Psoas muscle (tissue), 8 donors: ENCODE measurements at places on chromosomes 12 and 14.

DNA sequence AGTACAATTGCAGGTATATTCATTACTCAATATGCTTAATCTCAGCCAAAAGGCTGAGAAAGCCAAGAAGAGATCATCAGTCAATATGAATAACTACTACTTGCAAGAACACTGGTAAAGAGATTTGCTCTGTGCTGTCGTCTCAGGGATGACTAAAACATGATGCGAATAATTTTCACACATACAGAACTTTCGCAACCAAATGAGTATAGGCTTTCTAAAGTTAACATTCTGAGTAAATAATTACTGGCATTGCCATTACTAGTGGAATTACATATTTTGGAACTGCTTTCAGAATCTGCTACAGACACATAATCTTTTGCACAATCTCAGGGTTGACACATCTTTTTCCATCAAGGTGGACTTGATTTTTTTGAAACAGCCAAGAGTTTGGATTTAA, 24.7 kb downstream of the NCKAP1L start:
- DNase-seq = no peak

DNA sequence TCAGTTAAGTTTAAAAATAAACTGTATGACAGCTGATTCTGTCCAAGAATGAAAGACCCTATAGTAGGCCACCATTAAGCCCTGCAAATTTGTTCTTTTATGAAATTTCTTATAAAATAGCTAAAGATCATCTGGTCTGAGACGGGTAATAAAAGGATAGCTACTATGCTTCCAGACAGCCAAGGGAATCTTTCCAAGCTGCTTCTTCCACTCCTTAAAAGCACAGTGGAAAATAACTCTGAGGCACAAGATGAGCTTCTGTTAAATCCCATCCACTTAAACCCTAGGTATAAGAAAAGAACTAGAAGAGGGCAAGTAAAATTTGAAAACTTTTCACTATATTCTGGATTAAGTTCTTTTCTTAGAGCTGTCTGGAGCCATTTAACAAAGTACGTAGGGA, 194.3 kb downstream of the CAPZA3 start:
- DNase-seq = no peak

DNA sequence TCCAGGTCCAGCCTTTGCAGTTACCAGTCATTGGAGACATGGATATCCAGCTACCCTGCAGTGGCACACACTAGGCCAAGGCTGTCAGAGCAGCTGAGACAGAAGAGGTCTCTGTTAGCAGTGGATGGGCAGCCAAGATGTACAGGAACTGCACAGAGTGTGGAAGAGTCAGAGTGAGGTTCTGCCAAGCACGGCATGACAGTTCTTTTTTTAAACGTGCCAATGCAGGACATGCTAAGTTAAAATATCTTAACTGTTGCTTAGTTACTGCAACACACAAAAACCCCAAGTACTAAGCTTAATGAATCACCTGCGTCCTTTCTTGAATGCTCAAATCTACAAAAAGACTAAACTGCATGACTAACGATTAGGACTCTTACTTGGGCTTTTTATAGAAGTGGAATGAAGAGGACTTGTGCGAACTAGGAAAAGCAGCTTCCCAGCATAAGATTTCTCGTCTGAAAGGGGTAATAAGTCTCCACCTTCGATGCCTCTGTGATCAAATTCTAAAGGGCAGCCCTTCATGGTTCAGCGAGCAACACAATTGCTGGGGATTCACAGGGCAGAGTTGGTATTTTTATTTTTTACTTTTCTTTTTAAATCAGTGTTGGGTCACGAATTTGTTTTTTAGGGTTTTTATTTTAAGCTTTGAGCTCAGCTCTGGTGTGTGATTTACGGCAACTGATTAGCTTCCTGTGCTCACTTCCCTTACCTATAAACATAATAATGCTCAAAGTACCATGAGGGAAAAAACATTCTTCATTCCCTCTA, 20.6 kb downstream of the MAPK1IP1L start:
- no peak for DNase-seq

DNA sequence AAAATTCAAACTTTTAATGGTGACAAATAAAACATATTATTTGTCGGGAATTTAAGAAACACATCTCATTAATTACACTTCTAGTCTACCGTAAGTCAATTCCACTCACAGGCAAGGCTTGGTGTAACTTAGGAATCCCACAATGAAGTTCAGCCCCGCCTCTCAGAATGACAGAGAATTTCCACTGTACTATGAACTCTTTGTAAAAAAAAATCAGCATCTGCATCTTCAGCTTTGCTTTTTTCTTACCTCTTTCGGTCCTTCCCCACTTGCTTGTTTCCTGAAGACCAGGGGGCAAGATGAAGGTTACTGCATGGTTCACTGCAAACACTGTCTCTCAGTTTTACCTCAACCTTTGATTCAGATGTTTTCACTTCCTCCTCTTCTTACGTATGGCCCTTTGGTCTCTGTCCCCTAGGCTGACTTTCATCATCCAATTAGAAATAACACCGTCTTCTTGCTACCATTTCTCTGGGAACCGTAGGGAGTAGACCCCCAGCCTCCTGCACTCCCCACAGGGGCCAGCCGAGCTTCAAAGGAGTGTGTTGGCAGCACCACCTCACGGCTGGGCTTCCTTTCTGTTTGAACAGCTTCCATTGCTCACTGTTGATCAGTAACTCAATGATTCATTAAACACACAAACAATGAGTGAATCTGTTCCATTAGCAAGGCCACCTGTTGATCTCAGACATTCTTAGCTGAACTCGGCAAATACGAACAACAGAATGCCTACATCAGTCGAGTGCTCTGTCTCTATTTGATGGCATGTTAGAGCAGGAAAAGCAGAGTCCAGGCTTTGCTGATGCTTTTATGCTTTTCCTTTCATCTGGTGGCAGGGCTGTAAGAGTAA, 343.0 kb downstream of the BMP4 start:
- no peak for DNase-seq

GRCh38 chr12:15679151-15679550, 110.0 kb downstream of the EPS8 start:
- DNase-seq = no peak

- no peak for DNase-seq
These were observed 158.6 kb downstream of the DICER1 start for GRCh38 chr14:94998685-94999084.

DNA sequence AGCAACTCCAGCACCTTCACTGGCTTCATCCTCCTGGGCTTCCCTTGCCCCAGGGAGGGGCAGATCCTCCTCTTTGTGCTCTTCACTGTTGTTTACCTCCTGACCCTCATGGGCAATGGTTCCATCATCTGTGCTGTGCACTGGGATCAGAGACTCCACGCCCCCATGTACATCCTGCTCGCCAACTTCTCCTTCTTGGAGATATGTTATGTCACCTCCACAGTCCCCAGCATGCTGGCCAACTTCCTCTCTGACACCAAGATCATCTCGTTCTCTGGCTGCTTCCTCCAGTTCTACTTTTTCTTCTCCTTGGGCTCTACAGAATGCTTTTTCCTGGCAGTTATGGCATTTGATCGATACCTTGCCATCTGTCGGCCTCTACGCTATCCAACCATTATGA, 6.8 kb downstream of the OR11G2 start:
- DNase-seq = no peak

DNA sequence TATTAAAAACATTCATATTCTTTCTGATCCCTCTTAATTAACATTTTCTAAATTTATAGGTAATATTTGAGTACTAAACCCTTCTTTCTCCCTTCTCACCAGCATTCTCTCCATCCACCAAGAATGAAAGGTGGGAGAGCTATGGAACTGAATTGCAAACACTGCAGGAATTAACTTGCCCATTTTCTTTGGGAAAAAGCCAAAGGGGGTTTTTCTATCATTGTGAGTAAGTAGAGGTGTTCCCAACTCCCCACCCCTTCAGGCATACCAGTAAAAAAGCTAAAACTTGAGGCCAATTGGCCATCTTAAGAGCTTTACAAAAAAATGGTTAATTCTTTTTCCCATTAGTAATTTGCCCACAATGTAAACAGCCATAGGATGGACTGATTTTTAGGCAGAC, 23.7 kb downstream of the PCNX1 start:
- DNase-seq = no peak

DNA sequence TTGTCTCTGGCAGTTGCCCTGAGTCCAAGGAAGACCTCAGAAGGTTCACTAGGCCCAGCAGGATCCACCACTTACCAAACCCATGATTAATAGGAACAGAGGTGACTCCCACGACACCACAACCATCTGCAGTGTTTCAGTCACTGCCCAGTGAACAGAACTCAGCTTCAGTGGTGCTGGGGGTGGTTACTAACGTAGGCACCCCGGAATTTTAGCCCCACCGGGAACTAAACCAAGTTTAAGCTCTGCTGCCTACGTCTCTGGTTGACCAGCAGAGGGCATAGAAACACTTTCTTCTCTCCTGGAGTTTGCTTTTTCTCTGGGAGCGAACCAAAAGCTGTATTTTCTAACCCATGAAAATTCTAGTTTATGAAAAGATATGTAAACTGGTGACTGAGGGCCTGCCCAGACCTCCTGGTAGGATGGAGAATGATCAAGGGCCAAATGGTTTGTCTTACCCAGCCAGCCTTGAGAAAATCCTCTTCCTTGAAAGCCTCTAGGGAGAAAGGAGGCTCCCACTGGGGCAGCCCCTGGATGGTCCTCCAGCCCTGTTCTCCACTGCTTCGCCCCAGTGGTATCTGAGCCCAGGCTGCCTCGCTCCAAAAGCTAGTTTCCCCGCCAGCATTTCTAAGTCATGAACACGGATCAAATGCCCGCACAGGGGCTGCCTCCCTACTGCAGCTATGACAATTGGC, 379.8 kb downstream of the DPF3 start:
- DNase-seq = no peak

DNA sequence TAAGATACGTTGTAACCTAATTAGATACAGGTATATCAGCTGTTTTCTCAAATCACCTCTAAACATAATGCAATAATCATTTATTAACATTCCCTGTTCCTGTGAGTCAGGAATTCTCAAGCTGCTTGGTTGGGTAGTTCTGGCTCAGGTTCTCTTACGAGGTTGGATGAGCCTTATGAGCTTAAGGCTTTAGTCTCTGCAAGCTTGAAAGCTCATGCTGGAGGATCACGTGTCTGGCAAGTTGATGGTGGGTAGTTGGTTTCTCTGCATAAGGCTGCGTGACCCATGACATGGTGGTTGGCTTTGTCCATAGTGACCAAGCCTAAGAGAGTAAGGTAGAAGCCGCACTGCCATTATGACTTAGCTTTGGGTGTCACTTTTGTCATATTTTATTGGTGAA, 62.0 kb downstream of the PLEKHA5 start:
- no peak for DNase-seq

DNA sequence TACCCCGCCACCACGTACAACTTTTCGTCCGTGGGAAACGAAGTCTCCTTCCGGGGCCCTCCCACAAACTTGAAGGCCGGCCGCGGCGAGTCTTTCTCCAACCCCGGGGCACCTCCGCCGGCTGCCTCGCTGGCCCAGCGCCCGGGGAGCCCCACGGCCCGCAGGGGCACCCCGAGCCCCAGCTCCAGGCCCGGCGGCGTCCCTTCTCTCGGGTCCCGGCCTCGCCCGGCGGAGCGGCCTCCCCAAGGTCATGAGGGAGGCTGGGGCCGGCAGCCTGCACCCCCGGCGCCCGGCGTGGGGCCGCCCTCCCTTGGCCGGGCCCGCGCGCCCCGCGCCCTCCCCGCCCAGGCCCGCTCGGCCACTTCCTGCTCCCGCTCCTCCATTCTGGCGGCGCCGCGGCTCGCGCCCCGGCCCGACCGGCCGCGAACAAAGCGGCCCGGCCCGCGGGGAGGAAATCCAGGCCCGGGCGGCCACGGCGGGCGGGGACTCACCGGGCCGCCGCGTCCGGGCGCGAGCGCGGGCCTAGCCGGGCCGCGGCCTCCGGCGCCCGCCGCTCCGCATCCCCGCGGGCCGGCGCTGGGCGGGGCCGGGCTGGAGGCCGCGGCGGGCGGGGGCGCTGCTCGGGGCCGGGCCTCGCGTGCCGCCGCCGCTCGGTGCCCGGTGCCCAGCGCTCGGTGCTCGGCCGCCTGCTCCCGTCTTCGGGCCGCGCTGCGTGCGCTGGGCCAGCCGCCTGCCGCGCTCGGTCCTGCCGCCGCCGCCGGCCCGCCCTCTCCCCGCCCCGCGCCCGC, at the start of gene AKT1:
Gene AKT1, minus strand, starts transcription at position 756 of the 788 bp plus-strand sequence. CDS start 3,105 bp downstream, outside the sequence.
- DNase-seq = no peak

- no peak for DNase-seq
These were observed 976 bp downstream of the THAP2 start for GRCh38 chr12:71665090-71665463.

DNA sequence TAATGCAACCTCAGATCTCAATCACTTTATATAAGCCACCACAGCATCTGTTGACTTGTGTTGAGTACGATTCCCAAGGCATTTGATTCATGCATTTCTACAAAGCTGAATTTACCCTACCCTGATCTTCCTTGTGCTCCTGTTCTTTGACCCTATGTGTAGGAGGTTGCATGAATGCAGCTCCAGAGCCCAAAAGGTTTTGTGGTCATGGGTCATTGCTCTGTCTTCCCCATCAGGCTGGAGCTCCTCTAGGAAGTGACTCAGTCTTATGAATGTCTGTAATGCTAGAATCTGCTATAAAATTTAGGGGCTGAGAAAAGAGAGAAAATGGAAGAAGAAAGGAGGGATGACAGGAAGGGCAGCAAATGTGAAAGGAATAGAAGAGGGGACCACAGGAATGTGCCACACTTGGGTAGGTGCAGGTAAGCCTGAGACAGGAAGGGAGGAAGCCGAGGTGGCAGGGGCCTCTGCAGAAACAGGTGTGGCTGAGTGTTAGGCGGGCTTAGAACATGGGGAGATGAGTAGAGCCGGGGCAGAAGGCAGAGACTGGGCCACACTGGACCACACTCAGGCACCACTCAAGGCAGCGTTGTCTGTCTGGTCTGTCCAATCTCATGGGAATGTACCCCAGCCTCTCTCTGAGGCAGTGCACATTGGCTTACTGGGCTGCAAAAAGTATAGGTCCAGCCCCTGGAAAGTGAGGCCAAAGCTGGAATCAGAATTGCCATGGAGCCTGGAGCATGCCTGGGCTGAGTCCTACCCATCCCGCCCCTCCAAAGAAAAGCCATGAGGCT, 334.1 kb downstream of the BCL11B start:
- DNase-seq = no peak

DNA sequence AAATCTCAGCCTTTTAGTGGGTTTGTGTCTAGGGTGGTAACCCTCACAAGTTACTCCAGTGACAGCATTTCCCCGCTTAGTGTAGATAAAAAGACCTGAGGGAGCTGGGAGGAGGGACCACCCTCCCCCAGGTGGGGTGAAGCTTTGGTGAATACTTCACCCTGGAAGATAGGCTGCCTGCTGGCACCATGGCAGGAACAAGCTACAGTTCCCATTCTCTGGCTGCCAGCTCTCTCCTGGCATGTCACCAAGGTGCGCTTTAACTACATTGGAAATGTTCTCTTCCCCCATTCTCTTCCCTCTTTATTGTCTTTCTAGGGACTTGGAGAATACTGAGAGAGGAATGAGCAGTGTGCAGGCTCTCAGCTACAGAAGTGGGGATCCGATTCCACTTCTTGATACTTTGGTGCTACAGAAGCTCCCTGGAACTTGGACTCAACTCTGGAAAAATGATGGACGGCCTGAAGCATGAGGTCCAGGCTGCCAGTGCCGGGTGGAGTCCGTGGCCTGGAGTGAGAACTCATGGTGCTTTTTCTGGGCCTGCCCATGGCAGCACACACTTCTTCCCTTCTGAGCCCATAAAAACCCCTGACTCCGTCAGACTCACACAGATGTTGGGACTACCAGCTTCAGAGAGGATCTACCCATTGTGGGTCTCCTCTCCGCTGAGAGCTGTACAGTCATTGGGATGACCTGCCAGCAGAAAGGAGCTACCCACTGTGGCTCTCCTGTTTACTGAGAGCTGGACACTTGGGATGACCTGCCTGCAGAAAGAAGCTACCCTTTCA, 198.0 kb downstream of the ADGRD1 start:
- DNase-seq = no peak

- no peak for DNase-seq
These were observed 242.9 kb upstream of the PLEKHG7 start for GRCh38 chr12:92459850-92460249.

GRCh38 chr12:6919588-6919987, 5.2 kb downstream of the ENO2 start:
- DNase-seq = no peak
